Suppressor macrophage (primary cell): ENCODE measurements at places on chromosomes 16 and 17.

DNA sequence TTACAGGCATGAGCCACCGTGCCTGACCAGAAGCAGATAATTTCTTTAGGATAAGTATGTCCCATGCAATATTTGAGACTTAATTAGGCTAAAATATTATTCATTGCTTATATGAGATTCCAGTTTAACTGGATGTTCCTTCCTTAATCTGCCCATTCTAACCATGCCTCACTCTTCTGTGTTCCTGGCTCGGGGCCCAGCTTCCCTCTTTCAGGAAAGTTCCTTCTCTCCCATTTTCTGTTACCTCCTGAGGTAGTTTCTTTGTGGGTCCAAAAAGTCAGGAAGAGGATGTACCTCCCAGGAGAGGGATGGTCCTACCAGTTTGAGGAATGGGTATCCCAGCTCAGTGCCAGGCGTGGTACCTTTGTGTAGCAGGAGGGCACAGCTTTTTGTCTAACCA, 23.3 kb downstream of the UNK start:
- no peak for DNase-seq

DNA sequence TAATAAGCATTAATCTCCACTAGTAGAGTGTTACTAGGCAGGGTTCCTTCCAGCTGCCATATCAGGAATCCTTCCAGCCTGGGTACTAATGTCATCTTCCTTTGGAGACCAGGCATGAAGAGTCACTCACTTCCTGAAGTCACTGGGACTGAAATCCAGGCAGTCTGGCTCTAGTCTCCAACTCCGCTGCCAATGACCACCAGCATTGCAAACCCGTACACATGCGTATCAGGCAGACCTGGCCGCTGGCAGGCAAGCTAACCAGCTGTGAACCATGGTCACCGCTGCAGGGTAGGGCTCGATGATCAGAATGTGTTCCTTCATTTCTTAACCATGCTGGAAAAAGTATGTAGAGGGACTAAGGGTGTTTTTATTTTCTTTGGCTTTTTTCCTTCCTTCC, 255.5 kb downstream of the CDH13 start:
- no peak for DNase-seq

DNA sequence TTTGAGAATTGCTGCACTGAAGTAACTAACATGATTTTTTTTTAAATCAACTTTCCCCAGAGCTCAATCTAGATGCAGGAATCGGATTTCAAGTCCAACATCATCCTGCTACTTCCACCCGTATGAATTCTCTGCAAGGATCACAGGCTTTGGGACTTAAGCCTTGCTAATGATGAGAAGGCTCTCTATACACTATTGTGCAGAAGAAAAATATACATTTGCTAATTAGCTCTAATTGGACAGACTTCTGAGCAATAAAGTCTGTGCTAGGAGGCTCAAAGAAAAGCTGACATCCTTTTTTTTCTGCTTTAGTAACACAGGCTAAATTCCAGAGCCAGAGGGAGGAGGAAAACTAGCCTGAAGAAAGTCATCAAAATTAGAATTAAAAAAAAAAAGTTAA, 433.6 kb downstream of the PMP22 start:
- DNase-seq: no peak

DNA sequence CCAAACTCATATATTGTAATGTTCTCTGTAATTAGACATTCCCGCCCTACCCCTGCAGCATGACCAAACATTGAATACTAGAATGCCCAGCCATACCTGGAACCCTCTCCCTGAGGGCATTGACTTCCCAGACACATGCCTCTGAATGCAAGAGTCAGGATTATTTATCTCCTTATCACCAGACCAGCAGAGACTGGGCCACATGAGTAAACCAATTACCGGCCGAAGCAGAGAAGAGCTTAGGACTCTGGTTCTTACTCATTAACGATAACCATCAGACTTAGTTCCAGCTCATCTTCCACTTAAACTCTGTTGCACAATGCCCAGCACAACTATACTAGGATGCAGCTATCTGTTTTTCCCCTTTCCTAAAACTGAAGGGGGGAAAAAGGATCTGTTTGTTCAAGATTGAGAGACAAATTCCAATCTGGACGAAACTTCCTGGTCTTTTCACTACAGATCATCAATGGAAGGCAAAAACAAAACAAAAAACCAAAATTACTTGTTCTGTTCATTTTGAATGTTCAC, 88.2 kb upstream of the CORO6 start:
- no peak for DNase-seq

DNA sequence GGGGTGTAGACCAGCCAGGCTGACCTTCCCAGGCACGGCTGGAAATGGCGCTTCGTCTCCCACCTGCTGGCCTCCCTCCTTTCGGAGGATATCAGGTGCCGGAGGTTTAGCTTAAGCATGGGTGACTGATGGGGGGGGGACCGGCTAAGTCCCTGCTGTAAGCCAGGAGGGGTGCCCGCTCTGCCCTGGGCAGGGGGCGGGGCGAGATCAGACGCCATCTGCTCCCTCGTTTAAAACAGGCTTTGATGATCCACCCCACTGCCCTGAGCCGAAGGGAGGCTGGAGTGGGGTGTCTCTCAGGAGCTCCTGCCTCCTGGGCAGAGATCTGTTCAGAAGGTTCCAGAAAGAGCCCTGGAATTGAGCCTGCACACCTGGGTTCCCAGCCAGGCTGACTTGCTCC, 26.0 kb downstream of the C16orf74 start:
- DNase-seq: no peak

GRCh38 chr17:32835291-32835761, 41.6 kb downstream of the MYO1D start:
- DNase-seq: no peak

DNA sequence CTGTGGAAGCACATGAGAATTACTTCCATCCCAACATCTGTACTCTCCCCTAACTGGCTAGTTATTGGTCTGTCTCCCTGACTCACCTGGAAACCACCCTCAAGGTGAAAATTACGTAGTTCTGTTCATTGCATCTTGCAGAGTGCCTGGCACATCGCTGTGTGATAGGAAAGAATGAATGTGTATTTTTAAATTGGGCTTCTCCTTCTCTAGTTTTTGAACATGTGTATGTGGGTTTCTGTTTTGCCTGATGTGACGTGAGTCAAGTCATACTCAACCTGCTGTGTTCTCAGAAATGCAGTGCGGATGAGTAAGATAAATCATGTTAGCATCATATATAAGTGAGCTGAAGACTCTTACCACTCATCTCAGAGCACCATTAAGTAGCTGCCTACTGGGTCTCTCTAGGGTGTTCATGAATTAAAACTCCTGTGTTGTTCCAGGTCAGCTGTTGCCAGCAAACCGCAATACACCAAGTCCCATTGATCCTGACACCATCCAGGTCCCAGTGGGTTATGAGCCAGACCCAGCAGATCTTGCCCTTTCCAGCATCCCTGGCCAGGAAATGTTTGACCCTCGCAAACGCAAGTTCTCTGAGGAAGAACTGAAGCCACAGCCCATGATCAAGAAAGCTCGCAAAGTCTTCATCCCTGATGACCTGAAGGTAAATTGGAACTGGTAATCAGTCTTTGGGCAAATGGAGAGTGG, 50.2 kb downstream of the HLF start:
- DNase-seq: no peak

- DNase-seq: no peak
These were observed 26.0 kb downstream of the DHRS7B start for GRCh38 chr17:21152731-21153130.

- DNase-seq: no peak
These were observed 62.3 kb downstream of the TNFRSF13B start for GRCh38 chr17:16909472-16910246.

DNA sequence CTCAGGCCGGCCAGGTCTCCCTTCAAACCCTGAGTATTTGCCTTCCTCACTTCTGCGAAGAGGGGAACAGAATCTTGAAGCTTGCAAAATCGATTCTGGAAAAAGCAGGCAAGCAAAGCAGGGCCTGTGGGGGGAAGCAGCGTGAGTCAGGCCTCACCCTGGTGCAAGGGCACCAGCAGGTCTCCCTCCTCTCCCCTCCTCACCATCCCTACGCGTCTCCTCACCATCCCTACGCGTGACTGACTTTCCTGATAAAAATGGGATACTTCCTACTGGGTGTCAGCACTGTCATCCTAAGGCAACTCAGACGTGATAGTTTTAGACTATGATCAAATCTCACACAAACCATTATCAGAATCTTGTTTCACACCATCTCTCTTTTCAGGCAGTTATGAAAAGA, 12.1 kb downstream of the CMTM3 start:
- peak; percentile 40 for DNase-seq

- DNase-seq: peak; percentile 82
These were observed 1.2 kb downstream of the TRIM47 start for GRCh38 chr17:75876938-75877751.

DNA sequence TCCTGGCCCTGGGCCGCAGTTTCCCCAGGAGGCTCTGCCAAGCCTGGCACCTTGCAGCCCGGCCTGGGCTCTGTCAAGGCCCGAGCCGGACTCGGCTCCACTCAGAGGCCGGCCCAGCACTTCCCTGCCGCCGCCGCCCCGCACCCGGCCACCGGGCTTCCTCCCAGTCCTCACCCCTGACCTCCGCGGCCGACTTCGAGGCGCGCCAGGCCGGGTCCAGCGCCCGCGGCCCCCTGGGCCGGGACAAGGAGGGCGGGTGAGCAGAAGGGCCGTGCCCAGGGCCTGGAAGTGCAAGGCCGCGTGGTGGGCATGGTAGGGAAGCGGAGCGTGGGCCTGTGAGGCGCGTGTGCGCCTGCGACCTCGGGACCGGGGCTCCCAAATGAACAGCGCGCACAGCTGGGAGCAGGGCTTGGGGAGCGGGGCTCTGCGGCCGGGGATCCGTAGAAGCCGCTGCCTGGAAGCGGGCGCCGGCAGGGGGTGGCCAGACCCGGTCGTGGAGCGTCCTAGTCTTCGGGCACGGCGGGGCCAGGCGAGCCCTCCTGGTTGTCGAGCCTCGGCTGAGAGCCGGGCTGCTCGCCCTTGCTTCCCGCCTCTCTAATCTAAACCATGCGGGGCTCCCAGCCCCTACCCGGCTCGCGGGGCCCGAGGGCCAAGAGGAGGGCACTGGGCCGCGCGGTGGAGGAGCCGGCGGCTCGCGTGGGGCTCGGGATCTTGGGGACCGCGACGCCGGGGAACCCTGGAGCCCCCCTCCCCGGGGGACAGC, 503 bp upstream of the TBX4 start:
- peak; percentile 41 for DNase-seq

- DNase-seq: no peak
These were observed 564.5 kb upstream of the PSMD7 start for GRCh38 chr16:73732143-73732542.

DNA sequence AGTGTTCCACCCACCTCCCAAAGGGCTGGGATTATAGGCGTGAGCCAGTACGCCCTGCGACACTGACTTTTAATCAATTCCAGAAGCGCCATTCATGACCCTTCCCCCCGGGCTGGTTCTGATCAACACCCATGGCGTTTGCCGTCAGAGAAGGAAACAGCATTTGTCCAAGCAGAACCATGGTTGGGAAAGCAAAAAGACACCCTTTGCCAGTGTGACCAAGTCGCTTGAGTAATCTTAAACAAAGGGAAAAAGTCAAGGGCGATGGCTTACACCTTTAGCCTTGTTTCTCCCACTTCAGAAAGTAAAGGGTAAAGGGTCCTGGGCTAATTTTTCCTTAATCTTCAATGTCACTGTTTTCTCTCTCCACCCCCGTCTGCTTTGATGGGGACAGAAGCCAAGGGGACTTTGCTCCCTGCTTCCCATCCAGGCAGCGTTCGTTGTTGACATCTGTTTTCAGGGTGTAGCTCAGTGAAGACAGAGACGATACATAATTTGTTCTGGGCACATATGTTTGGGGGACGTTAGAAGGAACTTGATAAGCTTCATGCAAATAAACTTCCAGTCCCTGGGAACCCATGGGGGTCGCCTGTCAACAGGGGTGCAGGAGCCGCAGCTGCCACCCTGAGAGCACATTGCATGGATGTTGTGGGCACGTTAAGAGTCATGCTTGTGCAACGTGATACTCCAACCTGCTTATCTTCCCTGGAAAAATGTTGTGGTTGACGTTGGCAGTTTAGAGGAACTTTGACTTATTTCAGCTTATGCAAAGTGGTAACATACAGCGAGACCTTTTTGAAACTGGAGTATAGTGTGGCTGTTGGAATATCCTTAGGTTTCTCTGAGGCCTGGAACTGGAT, 50.6 kb upstream of the TANGO6 start:
- DNase-seq: no peak
